Large intestine (tissue), 12 donors: ENCODE measurements at places on chromosomes 13 and 19. TPM values are rescaled to one million over a fixed set of nuclear protein-coding genes. Genes with fewer than 3 reads are reported as not detected.

NPHS1 gene
- 3.2 TPM for polyA plus RNA-seq

KLK2 gene
- polyA plus RNA-seq = 0.15 TPM

DNA sequence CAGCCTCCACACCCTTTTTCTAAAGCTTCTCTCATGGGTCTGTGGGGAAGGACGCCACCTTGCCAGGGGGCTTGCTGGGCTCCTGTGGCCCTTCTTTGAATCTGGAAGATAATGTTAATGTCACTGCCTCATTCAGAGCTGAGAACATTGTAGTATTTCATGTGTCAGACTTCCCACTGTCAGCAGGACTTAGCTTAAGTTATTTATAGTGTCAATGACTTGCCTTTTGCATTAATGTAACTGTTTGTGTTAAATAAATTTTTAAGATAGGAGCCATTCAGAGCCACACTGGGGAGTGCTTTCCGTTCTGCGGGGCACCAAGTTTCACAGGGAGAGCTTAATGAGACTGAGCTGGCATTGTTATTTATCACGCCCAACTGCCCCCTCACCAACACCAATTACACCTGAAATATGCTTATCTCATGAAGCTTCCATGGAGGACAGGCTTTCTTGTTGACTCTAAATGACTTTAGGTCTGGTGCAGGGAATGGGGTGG, 226.9 kb upstream of the UBL3 start:
- no peak for DNase-seq
- no peaks in the 10 kb centered on the region for H3K27me3 ChIP-seq
- no peaks in the 10 kb centered on the region for H3K36me3 ChIP-seq
- no peak overlapping the region for H3K27ac ChIP-seq
- peaks cover 8% of the 10 kb centered on the region for H3K4me1 ChIP-seq

TMEM91 gene
- polyA plus RNA-seq = 13.8 TPM

- no peak overlapping the region for H3K4me3 ChIP-seq
- no peak overlapping the region for H3K27ac ChIP-seq
- no peaks in the 10 kb centered on the region for H3K36me3 ChIP-seq
- no peaks in the 10 kb centered on the region for H3K4me1 ChIP-seq
- no peaks in the 10 kb centered on the region for H3K27me3 ChIP-seq
Measured at GRCh38 chr13:66847541-66847940, 382.6 kb downstream of the PCDH9 start.

GRCh38 chr13:108249150-108249549, 20.4 kb upstream of the TNFSF13B start:
- H3K4me3 ChIP-seq = no peak overlapping the region
- H3K36me3 ChIP-seq = no peaks in the 10 kb centered on the region
- no peak overlapping the region for H3K27ac ChIP-seq
- no peaks in the 10 kb centered on the region for H3K27me3 ChIP-seq
- no peak for DNase-seq

GRCh38 chr13:27183561-27184147, 12.0 kb upstream of the USP12 start:
- no peak overlapping the region for H3K27ac ChIP-seq
- no peak overlapping the region for H3K4me3 ChIP-seq
- H3K36me3 ChIP-seq = no peaks in the 10 kb centered on the region

DNA sequence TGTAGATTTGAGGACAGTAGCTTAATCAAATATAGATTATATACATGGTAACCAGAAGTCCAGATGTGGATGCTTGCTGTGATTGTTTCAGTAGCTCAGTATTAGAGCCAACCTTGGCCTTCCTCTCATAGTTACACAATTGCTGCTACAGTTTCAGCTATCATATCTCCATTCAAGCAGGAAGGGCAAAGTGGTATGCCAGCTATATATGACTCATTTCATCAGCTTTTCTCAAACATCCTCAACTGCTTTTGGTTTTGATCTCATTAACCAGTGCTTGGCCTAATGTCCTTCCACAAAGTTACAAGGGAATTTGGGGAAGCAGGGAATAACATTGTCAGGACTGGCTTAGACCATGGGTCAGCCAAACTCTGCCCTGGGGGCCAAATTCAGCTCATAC, 73.0 kb upstream of the MAB21L1 start:
- no peak overlapping the region for H3K4me3 ChIP-seq
- H3K27me3 ChIP-seq = no peaks in the 10 kb centered on the region
- H3K27ac ChIP-seq = no peak overlapping the region
- H3K36me3 ChIP-seq = no peaks in the 10 kb centered on the region
- no peaks in the 10 kb centered on the region for H3K4me1 ChIP-seq
